ENCODE measurements at places on chromosomes 7 and 10.
A peak's percentile ranks its signal among the peaks of the same experiment; 100 is the strongest.

- DNase-seq: no peak
These were observed 52.8 kb upstream of the CHST3 start for GRCh38 chr10:71911296-71911953.

DNA sequence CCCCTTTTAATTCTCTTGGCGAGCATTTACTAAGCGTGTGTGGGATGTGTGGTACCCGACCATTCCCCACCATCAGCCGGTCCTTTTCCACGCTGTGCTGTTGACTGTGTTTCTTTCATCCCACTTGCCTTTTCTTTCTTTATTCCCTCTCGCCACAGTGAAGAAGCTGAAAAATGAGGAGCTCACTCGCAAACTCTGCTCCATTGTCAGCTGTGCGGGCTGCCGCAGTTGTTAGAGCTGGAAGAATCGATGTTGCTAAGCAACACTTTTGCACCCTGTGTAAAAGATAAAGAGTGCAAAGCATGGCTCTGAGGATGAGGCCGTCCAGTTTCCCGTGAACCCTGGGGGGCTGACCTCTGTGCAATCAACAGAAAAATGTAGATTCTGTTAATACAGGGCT is 203.1 kb upstream of the NEBL start:
- DNase-seq: no peak

DNA sequence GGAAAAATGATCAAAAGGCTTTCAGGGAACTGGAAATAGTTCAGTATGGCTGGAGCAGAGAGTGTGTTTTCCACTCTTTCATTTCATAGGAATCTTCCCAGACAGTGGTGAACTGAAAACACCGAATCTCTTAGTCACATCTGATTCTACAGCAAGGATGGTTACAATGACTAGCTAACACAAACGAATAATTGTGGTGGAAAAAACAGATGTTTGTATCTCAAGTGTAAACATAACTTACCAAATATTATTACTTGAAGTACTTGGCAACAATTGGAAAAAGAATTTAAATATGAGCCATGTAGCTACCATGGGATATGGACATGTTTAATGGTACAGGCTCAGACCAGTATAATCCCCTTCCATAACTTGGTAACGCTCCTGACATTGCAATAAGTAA is 21.1 kb upstream of the BPGM start:
- no peak for DNase-seq

DNA sequence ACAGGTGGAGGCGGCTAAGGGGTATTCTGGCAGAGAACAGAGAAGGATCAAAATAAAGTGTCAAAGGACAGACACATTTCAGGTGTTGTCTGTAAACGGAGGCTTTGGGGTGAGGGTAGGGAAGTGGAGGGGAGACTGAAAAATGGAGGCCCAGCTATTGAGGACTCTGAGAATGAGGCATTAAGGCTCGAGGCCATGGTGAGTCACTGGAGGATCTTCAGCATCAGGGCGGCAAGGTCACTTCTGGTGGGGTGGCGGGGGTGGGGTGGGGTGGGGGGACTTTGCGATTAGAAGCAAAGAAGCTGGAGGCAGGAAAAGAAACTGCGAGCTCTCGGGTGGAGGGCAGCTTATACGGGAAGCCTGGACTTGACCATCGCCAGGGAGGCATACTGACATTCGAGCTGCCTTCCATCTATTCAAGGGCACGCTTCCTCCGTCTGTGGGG is 58.4 kb upstream of the PCGF5 start:
- DNase-seq: no peak

DNA sequence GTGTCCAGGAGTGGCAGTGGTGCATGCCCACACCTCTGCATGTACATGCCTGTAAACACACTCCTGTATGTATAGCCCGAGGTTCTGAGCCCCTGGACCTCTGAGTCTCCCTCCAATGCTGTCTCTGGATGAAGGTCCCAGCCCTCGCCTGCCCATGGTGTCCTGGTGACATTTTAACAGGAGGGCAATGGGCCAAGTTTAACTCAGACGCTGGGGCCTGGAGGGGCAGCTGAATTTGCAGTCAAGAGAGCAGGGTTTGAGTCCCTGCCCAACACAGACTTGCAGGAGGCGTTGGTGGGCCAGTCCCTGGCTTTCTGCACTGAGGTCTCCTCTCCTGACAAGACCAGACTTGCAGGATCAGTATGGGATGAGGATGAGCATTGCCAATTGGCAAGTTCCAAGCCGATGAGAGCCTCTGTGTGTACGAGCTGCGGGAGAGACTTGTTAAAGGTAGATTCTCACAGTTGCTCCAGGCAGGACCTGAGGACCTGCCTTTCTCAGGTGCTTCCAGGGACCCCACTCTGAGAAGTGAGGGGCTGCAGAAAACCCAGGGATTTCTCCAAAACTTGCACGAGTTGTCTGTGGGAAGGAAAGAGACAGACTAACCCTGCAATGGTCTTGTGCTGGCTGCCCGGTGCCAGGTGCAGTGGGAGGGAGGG is 141.9 kb downstream of the ELFN1 start:
- DNase-seq: peak; percentile 42

DNA sequence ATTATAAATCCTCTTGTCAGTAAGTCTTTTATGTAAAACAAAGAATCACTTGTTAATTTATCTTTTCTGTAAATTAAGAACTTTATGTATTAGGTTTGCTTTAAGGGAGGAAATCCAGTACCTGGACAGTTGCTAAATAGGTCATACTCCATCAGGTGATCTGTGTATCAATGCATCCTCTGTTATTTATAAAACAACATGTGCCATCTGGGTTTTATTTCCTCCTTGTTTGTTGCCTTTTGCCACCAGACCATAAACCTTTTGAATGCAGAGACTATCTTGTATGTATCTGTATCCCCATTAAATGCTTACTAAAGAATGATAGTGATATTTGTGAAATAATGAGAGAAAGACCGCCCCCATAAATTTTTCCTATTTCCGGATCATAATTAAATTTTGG is 70.0 kb downstream of the SLC35B4 start:
- no peak for DNase-seq

GRCh38 chr10:69426376-69426727 is 9.6 kb upstream of the TACR2 start:
- no peak for DNase-seq

GRCh38 chr10:132388891-132389432 is 8.0 kb upstream of the PWWP2B start:
- DNase-seq: no peak

GRCh38 chr10:88042160-88043100 is 179.0 kb downstream of the PTEN start:
- DNase-seq: no peak

GRCh38 chr10:3745521-3745920 is 39.5 kb downstream of the KLF6 start:
- no peak for DNase-seq

DNA sequence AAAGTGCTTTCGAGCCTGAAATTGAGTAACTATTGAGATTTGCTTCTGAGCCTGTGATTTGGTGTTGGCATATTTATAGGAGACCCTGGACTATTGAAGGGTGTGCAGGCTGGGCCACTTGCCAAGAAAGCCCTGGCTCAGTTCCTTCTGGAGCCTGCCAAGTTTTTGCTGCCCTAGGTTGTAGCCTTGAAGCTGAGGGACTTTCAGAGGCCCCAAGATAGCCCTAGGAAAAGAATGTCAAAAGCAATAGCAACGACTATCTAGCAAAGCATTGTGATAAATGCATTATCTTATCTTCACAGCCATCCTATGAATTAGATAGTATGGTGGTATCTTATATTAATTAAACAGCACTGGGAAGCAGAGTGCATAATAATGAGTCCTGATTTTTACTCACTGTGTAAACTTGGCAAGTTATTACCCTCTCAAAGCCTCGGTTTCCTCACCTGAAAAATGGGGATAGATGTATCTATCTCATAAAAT is 473.7 kb upstream of the PODXL start:
- no peak for DNase-seq

DNA sequence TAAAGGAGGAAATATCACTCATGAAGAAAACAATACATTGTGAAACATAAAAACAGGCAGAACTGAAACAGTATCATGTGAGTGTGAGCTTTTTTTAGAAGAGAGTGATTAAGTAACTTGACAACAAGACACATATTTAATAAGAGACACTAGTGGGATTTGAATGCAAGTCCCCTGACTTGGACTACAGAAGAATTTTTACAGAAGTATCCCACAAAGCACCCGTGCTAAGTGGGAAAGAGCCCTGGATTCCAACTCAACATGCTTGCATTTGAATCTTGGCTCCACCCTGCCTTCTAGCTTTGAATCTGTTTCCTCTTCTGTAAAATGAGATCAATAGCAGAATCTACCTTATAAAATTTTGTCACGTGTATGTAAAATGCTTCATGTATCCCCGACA is 166.2 kb downstream of the ZNF365 start:
- DNase-seq: no peak

DNA sequence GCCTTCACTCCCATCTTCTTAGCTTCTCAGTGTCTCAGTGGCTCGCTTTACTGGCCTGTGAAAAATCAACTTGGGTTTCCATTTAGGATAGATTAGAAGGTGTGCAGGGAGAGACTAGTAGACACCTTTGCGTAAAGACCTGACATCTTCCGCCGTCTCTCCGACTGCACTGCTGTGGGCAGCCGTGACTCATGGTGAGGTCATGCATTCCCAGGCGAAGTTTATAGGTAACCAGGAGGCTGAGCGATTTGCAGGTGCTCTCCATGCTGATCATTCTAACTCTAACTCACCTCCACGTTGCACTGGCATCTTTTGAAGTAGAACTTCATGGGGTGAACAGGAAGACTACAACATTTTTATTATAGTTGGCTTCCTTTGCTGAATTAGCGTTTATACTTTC is 68.0 kb upstream of the ZNF438 start:
- DNase-seq: no peak

GRCh38 chr10:43057831-43058340 is 19.0 kb upstream of the RET start:
- no peak for DNase-seq

DNA sequence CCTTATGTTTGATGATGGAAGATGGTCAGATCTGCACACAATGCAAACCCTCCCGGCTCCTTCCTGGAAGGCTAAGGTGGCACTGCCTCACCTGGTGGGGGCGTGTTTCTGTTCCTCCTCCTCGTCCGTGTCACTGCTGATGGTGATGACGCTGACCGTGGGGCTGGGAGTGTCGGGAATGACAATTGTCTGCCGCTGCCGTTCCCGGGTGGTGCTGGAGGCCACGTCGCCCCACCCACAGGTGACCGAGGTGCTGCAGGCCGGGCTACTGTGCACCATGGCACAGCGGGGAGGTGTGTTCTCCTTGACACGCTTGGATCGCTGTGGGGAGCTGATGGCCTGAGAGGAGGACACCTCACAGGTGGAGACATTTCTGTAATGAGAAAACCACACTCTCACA is 73.1 kb downstream of the CLEC2L start:
- DNase-seq: no peak

DNA sequence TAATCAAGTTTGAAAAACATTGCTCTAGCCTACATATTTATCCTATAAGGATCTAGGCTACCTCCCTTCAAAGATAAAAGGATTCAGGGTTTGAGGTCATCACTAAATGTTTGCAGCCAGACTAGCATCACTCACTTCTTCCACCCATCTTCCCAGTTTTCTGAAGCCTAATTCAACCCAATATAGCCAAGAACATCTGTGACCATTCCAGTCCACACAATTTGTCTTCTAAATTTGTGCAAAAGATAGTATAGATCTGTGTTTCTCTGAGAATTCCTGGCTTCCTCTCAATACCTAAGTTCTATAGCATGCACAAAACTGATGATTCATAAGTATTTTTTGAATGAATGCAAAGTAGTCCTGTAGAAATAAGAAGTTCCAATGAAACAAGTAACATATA is 103.0 kb upstream of the CDK1 start:
- no peak for DNase-seq

DNA sequence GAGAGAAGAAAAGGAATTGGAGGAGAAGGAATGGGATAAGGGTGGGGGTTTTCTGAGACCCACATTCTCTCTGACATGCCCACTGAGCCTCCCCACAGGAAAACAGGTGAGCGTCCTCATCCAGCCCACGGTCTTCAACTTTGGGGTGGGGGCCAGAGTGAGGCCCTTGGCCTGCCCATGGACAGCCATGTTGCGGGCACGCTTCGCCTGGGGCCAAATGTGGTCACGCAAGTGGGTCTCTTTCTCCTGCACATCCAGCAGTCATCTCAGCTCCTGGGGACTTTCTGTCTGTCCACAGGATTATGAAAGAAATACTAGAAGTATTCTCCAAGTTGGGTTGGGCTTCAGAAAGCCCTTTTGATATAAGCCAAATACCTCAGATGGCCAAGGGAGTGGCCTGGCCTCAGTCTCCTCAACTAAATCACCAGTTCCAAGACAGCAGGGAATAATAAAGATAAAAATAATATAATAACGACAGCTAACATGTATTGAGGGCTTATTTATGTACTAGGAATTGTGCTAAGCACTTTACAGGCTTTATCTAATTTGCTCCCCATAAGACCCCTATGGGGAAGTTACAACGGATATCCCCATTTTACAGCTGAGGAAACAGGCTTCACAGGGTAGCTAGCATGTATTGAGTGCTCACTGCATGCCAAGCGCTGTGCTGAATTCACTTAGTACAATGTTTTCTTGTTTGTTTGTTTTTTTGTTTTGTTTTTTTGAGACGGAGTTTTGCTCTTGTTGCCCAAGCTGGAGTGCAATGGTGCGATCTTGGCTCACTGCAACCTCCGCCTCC is 57.2 kb upstream of the LBX1 start:
- DNase-seq: no peak

GRCh38 chr7:148715027-148715426 is 16.3 kb downstream of the CUL1 start:
- no peak for DNase-seq

DNA sequence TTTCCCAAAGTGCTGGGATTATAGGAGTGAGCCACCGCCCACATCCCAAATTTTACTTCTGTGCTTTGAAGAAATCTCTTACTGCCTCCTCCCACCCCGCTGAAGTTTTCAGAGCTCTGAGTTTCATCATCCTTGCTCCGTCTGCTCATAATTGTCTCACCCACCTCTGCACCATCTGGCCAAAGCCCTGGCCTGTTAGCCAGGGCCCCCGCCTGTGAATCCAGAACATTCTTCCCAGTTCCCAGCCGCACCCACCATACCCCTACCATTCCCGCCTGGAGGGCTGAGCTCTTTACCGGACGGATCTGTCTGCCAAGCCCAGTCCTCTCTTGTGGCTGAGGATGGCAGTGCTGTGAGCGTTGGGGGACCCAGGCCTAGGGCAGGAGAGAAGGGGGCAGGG is 14.5 kb downstream of the SSC4D start:
- DNase-seq: no peak

DNA sequence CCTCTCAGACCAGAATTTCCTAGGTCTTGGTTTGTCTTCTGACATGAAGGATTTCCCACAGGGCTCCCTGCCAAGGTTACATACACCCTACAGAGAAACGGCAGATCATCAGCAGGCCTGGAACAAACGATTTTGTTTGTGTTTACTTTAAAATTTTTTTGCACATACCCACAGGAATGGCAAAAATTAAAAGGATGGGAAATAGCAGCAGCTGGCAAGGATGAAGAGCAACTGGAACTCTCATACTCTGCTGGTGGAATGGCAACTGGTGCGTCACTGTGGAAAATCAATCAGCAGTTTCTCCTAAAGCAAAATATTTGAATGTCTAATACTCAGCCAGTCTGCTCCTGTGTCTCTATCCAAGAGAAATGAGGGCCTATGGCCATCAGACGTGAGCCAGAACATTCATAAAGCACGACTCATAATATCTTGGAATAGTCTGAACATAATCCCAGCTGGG is 6.5 kb downstream of the BAIAP2L1 start:
- DNase-seq: no peak

- DNase-seq: no peak
These were observed 269.0 kb upstream of the ETV1 start for GRCh38 chr7:14258441-14258840.
